NCI-H345 (cell line): ENCODE measurements at places on chromosomes 1 and 21.

- peak; percentile 96 for DNase-seq
These were observed at the start of gene DDI2 for GRCh38 chr1:15617173-15618076. DDI2 (plus strand) TSS chr1:15617458; CDS start chr1:15617671, 213 bp downstream.

GRCh38 chr1:1614204-1614953, 921 bp upstream of the MIB2 start:
- no peak for DNase-seq

- DNase-seq: no peak
These were observed 915.6 kb upstream of the NEGR1 start for GRCh38 chr1:73197972-73198371.

- no peak for DNase-seq
These were observed 170.8 kb downstream of the ATG4C start for GRCh38 chr1:62954758-62955157.

GRCh38 chr21:27771938-27772483, 805.1 kb upstream of the ADAMTS5 start:
- no peak for DNase-seq

DNA sequence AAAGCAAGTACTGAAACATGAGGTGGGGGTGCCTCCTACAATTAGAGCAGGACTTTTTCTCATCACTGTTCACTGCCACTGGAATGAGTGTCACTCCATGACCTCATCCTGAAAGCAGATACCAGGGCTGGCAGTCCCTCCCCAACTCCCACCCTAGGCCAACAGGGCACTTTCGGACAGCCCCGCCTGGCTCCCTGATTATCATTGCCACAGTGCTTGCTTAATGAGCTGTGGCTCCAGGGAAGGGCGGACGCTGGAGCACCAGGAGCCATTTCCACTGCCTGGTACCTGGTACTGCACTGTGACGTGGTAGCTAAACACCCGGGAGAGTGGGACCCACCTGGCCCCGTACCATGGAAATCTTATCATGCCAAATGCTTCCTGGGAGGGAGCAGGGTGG, 22.3 kb downstream of the SLC9A1 start:
- DNase-seq: no peak

DNA sequence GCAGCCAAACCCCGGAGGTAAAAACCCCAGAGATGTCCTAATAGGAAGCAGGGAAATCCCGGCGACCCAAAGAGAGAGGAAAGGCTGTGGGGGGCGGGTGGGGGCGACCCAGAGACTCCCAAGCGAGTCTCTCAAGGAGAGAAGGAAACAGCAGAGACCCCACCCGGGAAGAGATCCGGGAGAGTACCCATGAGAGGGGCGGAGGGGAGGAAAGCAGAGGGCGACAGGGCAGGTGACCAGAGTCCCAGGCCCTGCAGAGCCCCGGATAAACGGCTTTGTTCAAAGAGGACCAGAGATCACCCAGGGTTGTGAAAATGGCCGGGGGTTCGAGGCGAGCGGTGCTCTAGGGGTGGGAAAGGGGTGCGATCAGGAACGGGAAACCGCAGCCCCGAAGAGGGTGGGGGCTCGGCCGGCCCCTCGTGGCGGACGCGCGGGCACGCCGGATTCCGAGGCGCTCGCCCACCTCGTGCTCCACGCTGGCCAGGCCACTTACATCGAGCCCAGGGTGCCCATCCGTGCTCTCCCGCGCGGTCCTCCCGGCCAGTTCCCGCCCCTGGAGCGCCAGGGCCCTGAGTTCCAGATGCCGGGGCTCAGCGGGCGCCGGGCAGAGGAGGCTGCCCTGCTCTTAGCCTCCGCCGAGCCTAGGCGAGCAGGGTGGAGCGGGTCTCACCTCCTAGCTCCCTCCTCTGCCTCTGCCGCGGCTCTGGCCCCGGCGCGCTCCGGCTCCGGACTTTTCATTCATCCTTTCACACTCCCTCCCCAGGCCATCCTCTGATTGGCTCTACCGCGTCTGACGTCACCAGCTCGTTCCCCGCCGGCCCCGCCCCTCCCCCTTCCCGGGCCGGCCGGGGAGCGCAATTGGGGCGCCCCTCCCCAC, 52.3 kb downstream of the RHBG start:
- DNase-seq: peak; percentile 94

- no peak for DNase-seq
These were observed 43.4 kb downstream of the URB1 start for GRCh38 chr21:32349333-32349944.

DNA sequence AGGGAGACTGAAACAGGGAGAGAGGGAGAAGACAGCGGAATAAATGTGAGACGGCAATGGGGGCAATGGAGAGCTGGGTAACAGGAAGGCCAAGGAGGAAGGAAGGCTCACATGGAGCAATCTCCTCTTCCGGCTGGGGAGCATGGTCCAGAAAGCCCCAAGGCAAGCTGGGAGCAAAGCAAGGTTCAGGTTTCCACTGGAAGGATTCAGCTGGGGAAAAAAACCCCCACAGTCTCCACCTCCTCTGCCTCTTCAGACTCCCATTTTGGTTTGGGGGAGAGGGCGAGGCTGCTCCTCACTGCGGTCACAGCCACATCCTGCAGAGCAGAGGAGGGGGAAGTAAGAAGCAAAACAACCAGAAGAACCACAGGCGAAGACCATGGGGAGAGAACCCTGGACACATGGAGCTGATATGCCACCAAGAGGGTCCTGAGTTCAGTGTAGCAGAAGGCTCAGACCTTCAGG, 650 bp downstream of the TNFAIP8L2 start:
- no peak for DNase-seq

DNA sequence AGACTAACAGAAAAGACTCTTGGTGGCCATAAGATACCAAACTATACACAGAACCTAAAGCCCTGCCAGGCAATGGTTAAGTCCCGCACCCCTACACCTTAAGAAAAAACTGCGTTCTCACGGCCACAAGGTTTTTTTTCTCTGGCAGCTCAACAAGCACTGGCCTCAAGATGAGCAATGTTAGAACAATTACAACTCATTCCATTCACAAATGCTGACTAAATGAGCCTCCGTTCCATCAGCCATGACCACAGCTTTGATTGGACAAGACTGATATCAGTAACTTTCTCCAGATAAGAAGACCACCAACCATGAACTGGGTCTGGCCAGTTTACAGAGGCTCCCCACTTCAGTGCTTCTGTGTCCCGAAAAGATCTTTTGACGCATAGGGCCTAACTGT, 31.9 kb downstream of the SEC16B start:
- no peak for DNase-seq

DNA sequence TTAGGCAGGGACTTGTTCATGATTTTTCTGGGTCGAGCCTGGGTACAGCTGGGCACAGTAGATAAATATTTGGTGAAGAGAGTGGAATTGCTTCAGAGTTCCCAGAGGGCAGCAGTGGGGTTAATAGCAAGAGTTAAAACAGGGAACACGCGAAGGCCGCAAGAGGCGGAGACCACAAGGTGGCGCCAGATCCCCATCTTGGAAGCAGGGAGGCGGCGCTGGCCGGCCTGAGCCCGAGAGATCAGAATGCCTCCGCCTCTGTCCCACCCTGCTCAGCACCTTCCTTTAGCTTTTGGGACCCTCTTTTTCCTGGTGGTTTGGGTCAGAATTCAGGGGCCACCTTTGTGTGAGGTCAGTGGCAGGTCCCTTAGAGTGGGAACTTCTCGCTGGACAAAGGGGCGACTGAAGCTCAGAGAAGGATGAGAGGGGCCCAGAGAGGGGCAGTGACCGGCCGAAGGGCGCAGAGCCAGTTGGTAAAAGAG, 6.5 kb upstream of the PADI2 start:
- peak; percentile 78 for DNase-seq

- DNase-seq: peak; percentile 43
These were observed 174.1 kb downstream of the ACTL8 start for GRCh38 chr1:17929224-17929623.

- DNase-seq: no peak
These were observed 41.8 kb downstream of the MAP3K7CL start for GRCh38 chr21:29172282-29172681.

- no peak for DNase-seq
These were observed 55.4 kb upstream of the LMO4 start for GRCh38 chr1:87273291-87273690.

GRCh38 chr1:74652711-74653139, 20.9 kb downstream of the ERICH3 start:
- DNase-seq: no peak

DNA sequence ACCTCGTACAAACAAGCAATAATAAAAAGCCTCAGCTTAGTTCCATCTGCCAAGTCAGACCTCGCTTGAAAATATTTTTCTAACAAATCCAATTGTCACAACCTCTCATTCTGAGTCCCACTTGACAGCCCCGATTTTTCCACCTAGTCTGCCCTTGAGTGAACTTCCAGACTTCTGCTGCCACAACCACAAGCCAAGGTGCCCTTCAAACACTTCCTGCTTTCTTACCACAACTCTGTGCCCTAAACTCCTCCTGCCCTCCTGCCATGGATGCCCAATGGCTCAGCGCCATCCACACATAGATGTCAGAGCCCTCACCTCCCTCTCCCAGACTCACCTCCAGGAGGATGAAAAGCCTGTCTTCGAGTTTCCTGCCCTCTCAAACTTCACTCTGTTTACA, 3.9 kb downstream of the TMPRSS2 start:
- no peak for DNase-seq

GRCh38 chr1:19495799-19496526, 10.6 kb upstream of the CAPZB start:
- DNase-seq: no peak

- DNase-seq: no peak
These were observed 27.0 kb upstream of the IER5 start for GRCh38 chr1:181061487-181061886.

DNA sequence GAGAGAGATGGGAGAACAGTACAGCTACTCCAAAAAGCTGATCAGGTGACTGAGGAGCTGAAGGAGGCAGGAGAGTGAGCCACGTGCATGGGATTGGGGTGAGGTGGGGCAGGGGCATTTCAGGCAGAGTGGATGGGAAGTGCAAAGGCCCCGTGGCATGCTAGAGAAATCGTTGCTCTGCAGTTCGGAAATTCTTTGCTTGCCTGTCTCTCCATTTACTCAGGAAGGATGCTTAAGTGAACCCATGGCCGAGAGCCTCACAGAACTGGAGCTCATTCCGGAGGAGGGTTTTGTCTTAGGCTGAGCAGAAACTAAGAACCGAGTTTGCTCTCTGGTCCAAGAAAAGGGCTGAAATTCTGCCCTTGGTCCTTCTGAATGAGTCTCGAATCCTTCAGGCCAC, 139.8 kb upstream of the TMEM51 start:
- no peak for DNase-seq

GRCh38 chr21:36858320-36858957, 108.0 kb downstream of the HLCS start:
- no peak for DNase-seq

DNA sequence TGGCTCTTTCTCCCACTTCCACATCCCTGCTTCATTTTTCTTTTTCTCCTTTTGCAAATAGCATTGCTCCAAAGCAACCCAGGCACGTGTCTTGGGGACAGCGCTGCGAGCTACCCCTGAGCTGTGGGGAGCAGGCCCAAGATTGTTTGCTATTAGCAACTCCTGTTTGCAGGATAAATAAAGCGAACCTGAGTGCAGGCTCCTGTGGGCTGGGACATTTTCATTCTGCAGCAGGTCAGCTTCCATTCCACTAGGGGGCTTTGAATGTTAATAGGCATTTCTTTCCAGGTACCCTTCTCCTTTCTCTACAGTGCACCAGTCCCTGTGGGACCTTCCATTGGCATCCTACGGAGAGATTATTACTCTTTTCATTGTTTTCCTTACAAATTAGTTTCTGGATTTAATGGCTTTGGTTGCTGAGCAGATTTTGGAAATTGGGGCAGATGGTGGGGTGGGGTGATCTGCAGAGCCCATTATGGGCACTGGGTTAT, 54.0 kb downstream of the OLFML3 start:
- DNase-seq: no peak

DNA sequence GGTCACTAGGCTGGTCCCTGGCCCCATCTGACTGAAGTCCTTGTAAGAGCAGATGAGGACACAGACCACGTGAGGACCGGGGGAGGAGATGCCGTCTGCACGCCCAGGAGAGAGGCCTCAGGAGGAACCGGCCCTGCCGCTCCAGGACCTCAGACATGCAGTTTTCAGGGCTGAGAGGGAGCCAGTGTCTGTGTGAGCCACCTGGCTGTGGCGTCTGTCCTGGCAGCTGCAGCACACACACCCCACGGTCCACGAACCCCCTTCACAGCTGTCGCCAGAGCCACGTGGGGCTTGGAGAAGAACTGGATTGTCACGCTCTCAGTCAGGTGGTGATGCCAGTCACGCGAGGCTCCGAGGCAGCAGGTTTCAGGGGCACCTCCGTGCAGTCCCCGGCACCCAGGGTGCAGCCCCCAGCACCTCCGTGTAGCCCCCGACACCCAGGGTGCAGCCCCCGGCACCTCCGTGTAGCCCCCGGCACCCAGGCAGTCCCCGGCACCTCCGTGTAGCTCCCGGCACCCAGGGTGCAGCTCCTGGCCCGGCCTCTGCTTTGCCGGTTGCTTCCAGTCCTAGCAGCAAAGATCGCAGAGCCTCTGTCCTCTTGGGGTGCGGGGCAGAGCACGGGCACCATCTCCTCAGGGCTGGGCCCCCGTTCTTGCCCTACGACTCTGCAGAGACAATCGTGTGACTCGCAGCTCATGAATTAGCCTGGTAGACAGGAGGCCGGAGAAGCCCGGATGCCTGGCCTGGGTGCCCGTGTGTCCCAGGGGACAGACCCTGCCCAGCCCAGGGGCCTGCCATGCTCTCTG, 19.0 kb upstream of the SUMO3 start:
- DNase-seq: peak; percentile 26

- DNase-seq: no peak
These were observed 8.5 kb downstream of the A3GALT2 start for GRCh38 chr1:33312413-33312749.

DNA sequence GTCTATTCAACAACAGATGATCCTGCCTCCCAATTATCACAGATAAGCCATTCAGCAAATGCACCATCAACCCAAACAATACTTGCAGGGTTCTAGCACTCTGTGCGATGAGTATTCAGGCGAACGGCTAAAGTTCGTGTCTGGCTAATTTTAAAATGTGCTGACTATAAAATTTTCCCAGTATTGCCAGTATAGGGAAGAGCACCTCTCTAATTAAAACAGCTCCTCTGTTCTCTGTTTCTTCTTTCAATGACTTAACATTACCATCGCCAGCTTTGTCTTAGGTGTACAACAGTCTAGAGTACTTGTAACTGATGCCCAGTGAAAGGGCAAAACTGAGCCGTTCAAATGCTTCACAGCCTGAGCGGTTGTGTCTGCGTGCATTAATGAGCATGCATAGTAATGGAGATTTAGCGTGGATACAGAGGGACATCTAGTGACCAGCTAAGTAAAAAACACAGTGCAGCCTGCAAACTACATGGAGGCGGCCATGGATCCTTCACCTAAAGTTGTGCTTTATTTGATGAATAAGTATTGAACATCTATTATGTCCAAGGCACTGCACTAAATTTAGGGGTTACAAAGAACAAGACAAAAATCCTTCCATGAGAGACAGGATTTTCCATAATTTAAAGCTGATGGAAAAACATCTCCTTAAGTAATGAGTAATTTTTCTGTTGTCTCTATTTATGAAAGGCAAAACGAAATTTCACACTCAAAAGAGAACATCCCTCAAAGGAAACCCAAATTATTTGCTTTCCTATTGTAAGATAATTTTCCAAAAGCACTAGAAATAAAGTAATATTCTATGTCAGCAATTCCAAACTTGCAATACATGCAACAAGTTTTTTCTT, 120.0 kb downstream of the SETD4 start:
- DNase-seq: peak; percentile 88

GRCh38 chr1:3306583-3307291, 147.7 kb upstream of the ARHGEF16 start:
- no peak for DNase-seq

- DNase-seq: peak; percentile 83
These were observed 15.8 kb upstream of the S100A11 start for GRCh38 chr1:152052606-152053005.

- DNase-seq: no peak
These were observed 16.5 kb upstream of the ZMYM1 start for GRCh38 chr1:35062518-35063196.

GRCh38 chr1:30562559-30562958, 160.8 kb downstream of the MATN1 start:
- no peak for DNase-seq
